A549 treated with dexamethasone at 1 μM for 4 hours (cell line): ENCODE measurements at places on chromosomes 11 and 22. TPM values are rescaled to one million over a fixed set of nuclear protein-coding genes. Genes with fewer than 3 reads are reported as not detected.

The CASP5 gene
- not detected in 5 replicates for total RNA-seq

The GTSE1 gene
- total RNA-seq: 22.7 to 34.7 TPM (median 33.6 TPM) in 5 replicates

The SLC5A4 gene
- total RNA-seq: not detected in 5 replicates

The GGTLC2 gene
- not detected in 5 replicates for total RNA-seq

The IGSF22 gene
- total RNA-seq: not detected in 5 replicates

The OR52I2 gene
- not detected in 5 replicates for total RNA-seq

The C11orf54 gene
- 12.8 to 18.6 TPM (median 15.2 TPM) in 5 replicates for total RNA-seq

The SLC35E4 gene
- 4.7 to 6.7 TPM (median 5.8 TPM) in 5 replicates for total RNA-seq

The CACNA1I gene
- total RNA-seq: 0.06 to 0.13 TPM (median 0.11 TPM) in 5 replicates

The MS4A12 gene
- not detected in 5 replicates for total RNA-seq

The PIM3 gene
- total RNA-seq: 43.7 to 82.4 TPM (median 79.1 TPM) in 5 replicates

The IFITM2 gene
- 55.1 to 67.8 TPM (median 66.9 TPM) in 5 replicates for total RNA-seq

The INSC gene
- 0.06 to 0.15 TPM (median 0.11 TPM) in 5 replicates for total RNA-seq

The MYBPC3 gene
- total RNA-seq: 0.05 to 0.08 TPM (median 0.07 TPM) in 5 replicates

The KCNJ5 gene
- total RNA-seq: 0.06 to 0.21 TPM in 2 of 5 replicates, not detected in the others

The ARHGAP20 gene
- total RNA-seq: 0.01 to 0.06 TPM (median 0.03 TPM) in 4 of 5 replicates, not detected in the other

The DMC1 gene
- total RNA-seq: 3.1 to 5.8 TPM (median 3.4 TPM) in 5 replicates

The CNGA4 gene
- 0.06 to 0.09 TPM (median 0.07 TPM) in 5 replicates for total RNA-seq

The ST13 gene
- 184 to 198 TPM (median 188 TPM) in 5 replicates for total RNA-seq

The COX8A gene
- total RNA-seq: 698 to 891 TPM (median 802 TPM) in 5 replicates

The TMA7B gene
- not detected in 5 replicates for total RNA-seq

The LIMK2 gene
- 6.2 to 9.1 TPM (median 7.0 TPM) in 5 replicates for total RNA-seq

The ADAMTS8 gene
- 1.1 to 2.3 TPM (median 1.9 TPM) in 5 replicates for total RNA-seq

The CCDC116 gene
- total RNA-seq: 0.06 to 0.14 TPM (median 0.09 TPM) in 3 of 5 replicates, not detected in the others

The LINC01488 gene
- total RNA-seq: 0.04 to 0.11 TPM in 2 of 5 replicates, not detected in the others

The MRGPRX3 gene
- total RNA-seq: 0.14 TPM in 1 of 5 replicates, not detected in the others
